NCI-H2171 (cell line): ENCODE measurements at places on chromosomes 12 and 14.

DNA sequence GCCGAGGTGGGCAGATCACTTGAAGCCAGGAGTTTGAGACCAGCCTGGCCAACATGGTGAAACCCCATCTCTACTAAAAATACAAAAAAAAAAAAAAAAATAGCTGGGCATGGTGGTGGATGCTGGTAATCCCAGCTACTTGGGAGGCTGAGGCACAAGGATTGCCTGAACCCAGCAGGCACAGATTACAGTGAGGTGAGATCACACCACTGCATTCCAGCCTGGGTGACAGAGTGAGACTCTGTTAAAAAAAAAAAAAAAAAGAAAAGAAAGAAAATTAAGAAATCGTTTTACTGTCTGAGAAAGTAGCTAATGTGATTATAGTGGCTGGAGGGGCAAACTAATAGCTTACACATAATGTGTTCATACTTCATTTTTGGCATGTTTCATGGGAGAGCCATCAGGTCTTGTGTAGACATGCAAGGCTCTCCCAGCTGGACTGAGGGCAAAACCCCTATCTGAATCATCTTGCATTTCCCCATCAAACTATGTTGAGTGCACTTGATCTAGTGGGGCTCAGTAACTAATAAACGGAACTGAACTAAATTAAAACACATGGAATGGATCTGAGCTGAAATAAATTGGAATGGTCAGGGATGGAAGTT lies 16.2 kb downstream of the KIF21A start:
- DNase-seq, result no peak

DNA sequence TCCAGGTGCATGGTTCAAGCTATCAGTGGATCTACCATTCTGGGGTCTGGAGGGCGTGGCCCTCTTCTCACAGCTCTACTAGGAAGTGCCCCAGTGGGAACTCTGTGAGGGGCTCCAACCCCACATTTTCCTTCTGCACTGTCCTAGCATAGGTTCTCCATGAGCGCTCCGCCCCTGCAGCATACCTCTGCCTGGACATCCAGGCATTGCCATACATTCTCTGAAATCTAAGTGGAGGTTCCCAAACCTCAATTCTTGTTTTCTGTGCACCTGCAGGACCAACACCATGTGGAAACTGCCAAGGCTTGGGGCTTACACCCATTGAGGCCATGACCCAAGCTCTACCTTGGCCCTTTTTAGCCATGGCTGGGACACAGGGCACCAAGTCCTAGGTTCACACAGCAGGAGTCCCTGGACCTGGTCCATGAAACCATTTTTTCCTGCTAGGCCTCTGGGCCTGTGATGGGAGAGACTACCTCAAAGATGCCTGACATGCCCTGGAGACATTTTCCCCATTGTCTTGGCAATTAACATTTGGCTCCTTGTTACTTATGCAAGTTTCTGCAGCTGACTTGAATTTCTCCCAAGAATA lies 76.8 kb downstream of the CRADD start:
- no peak for DNase-seq

- DNase-seq, result no peak
Measured at GRCh38 chr14:81831128-81831820, 297.6 kb upstream of the SEL1L start.

GRCh38 chr12:48037267-48037915 lies 33.1 kb upstream of the COL2A1 start:
- DNase-seq, result no peak
